ENCODE measurements at places on chromosomes 16 and 17. TPM values are rescaled to one million over a fixed set of nuclear protein-coding genes. Genes with fewer than 3 reads are reported as not detected.

GRCh38 chr16:53372992-53373871 lies 61.0 kb upstream of the RBL2 start:
- no peak for DNase-seq

GRCh38 chr17:5715478-5715877 lies 131.2 kb upstream of the NLRP1 start:
- no peak for DNase-seq

Gene CTRL
- 0.18 TPM for total RNA-seq

Gene DPEP2
- not detected for total RNA-seq

GRCh38 chr17:78263063-78263735 lies 31.8 kb downstream of the TMEM235 start:
- DNase-seq, result no peak

DNA sequence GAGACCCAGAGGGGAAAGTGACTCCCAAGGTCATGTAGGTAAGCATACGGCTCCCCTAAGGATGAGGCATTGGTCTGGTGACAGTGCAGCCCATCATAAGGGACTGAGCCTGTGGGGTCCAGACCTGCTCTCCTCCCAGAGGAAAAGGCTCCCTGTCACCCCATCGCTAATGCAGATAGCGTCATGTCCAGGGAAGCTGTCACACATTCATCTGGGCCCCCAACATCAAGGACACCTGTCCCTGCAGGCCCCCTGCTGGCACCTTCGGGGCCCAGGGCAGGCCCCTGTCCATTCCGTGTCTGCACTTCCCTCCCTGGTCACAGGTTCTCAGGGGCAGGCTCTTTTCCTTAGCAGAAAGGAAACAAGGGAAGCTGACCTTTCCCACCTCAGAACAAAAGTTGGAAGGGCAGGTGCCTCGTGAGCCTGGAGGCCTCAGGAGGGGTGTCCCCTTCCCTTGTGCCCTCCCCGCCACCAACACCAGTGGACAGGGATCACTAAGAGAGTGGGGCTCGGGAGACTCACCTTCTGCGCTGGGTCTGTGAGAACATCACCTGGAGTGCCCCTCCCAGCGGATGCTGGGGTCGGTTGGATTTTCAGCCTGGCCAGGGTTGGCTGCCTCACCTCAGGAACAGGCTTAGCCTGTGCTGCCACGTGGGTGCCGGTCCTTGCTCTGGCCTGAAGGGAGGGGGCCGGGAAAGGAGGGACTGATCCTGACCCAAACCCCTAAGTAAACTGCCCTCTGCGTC lies 17.3 kb upstream of the LASP1NB start:
- DNase-seq, result no peak

Gene TLCD3A
- 42.0 TPM for total RNA-seq

GRCh38 chr17:9230346-9230745 lies 209.0 kb downstream of the NTN1 start:
- DNase-seq, result no peak

GRCh38 chr16:82651921-82652601 lies 25.3 kb downstream of the CDH13 start:
- DNase-seq, result no peak

Gene PTGES3L
- total RNA-seq, result not detected

DNA sequence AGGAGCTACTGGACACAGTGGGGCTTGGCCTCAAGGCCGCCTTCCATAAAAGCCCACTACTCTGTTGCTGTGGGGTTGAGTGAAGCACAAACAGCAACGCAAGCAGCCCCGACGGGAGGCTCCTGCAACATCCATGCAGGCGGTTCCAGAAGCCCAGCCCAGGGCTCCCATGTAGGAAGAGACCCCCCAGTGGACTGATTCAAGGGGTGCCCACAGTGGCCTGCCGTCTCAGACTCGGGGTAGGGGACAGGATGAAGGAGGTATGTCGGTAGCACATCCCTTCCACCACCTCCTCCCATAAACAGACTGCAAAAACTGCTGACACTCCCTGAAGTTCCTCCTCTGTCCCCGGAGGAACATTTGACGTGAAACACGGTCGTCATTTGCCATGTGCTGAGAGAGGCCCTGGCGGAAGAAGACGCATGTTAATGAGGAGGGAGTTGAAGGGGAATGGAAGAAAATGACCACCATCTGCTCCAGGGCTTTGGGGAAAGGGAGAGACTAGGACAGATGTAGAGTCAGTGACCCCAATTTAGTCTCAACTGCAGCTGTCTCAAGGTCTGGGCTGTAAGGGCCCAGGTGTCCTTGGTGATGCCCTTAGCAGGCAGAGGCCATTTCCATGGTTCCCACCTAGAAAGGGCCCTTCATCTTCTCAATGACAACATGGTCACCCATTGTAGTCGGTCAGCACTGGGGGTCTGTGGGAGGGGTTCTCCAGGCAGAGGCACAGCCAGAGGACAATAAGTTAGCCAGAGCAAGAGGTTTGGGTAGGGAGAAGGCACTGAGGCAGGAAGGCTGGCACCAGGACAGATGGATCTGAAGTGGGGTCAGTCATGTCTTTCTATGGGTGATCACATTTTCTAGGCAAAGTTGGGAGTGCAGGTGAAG lies 200.6 kb downstream of the CPPED1 start:
- DNase-seq, result no peak

Gene LASP1
- 136 TPM for total RNA-seq

- DNase-seq, result no peak
Measured at GRCh38 chr17:65723431-65724151, 162.1 kb upstream of the AXIN2 start.

Gene GPR142
- total RNA-seq, result not detected

DNA sequence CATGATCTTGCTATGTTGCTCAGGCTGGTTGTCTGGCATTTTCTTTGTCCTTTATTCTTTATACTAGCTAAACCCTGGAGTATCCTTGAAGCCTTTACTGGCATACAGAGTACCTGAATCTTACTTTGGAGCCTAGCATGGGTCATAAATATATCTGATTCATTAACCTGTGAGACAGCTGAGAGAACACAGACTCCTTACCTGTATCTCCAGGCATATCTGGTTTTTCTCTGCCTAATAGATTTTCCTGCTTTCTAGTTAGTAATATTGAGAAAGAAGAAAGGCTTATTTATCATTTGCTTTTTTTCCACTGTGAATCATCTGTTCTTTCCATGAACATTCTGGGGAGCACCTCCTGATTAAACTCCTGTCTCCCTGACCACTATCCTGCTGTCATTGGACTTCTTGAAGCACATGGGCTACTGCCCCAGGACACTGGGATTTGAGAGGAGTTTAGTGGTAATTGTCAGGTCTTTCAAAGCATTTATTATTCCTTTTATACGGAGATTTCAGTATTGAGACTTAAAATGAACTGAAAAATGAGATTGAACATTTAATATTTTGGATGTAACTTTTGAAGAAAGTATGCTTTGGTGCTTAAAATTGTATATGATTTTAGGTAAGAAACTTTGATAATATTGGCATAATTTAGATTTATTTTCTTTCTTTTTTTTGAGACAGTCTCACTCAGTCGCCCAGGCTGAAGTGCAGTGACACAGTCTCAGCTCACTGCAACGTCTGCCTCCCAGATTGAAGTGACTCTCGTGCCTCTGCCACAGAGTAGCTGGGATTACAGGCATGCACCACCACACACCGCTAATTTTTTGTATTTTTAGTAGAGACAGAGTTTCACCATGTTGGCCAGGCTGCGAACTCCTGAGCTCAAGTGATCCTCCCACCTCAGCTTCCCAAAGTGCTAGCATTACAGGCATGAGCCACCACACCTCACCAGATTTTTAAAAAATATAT lies 8.6 kb downstream of the PDP2 start:
- DNase-seq, result no peak

GRCh38 chr16:21001262-21001661 lies 100.7 kb downstream of the LYRM1 start:
- DNase-seq, result peak; percentile 8

GRCh38 chr16:64304951-64305350 lies 816.9 kb downstream of the CDH11 start:
- DNase-seq, result no peak

Gene GNAO1
- not detected for total RNA-seq

Gene OTOP3
- not detected for total RNA-seq

Gene TBC1D3E
- not detected for total RNA-seq

GRCh38 chr17:3979290-3979611 lies 15.0 kb upstream of the ATP2A3 start:
- no peak for DNase-seq

DNA sequence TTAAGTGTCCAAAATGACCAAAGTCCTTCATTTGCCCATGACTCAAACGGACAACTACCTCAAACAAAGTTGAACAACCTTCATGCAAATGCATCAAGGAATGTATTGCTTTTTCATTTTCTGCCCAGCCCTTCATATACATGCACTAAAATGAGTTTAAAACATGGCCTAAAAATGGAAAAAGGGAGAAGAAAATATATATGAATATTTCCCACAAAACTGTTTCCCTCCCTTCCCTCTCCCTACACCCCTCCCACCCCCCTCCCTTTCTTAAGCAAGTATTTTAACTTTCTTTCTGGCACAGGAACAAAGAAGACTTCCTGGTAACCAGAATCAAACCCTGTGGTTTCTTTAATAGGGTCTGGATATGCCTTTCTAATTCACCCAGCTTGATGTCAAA lies 5.5 kb upstream of the FBXL20 start:
- DNase-seq, result no peak

Gene SLFN5
- total RNA-seq, result 0.06 TPM

DNA sequence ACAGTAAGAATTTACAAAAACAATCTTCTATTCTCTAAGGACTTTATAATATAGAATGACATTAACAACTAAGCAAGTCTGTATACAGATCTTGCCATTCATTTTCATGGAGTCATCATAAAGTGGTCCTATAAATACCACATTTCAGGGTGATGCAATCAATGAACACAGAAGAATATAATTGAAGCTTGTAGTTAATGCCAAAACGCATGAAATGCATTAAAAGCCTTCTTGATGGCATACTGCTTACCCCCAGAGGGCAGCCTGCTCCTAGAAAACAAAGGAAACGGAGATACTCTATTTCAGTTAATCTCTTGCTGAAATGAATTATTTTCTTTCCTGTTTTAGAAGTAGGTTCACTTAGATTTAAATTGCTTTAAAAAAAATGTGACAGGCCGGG lies 45.2 kb upstream of the STAC2 start:
- DNase-seq, result no peak

Gene NGFR
- 3.9 TPM for total RNA-seq

Gene MYH8
- not detected for total RNA-seq

Gene NOG
- total RNA-seq, result 2.3 TPM

DNA sequence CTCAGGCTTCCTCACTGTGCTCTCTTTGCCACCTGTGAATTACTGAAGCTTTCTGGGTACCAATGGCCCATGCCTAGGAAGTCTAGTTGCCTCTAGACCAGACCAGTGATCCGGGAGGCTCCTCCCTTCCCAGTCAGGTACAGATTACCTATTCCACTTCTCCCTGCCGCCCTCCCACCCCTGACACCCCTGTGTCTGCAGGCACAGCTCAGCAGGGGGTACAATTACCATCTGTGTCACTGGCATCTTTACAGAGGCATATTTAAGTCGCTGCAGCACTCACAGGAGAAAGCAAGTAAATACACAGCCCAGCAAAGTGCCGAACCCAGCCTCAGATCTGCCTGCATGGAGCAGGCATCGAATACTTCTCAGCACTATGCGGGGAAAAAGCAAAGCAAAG lies 5.3 kb upstream of the WSCD1 start:
- DNase-seq, result peak; percentile 76

Gene SPG7
- total RNA-seq, result 117 TPM

- no peak for DNase-seq
Measured at GRCh38 chr16:66247516-66248481, 118.7 kb upstream of the CDH5 start.

DNA sequence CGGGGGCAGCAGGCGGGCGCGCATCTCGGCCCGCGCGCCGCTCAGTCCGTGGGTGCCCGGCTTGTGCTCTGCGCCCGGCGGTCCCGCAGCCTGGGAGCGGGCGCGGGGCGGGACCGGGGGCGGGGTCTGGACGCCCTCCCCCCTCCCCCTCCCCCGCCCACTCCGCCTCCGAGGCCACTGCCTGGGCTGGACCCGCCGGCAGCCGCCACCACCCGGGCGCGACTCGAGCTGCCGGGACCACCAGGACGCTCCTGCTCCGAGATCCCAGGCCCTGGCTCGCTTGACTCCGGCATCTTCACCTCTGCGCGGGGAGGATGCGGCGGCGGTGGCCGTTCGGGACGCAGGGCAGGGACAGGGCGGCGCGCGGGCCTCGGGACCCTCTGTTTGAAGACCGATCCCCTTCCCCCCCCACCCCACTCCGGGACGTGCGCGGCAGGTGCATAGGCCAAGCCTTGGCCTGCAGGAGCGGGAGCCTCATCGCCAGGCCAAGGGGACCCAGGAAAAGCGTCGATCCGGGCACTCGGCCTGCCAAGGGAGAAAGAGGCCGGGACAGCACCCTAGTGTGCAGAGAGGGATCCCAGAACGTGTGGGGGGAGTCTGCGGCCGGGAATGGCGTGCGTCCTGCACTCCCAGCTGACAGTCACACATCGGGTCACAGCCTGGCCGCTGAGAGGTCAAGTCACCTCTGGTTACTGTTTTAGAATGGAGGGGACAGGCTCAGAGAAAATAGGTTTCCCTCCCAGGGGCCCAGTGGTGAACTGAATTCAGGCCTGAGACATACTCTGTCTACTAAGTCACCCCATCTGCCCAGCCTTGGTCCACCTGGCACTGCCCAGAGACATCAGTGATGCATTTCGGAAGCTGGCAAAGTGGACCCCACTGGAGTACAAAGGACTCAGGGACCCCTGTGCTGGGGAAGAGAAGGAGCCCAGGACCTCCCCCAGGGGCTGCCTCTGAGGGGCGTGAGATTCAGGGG lies at the start of gene HS3ST6:
HS3ST6 (minus strand) TSS at position 65 of the 976 bp plus-strand sequence. CDS start 92 bp downstream, outside the sequence.
- no peak for DNase-seq

GRCh38 chr16:48330841-48331192 lies 54.4 kb downstream of the SIAH1 start:
- peak; percentile 75 for DNase-seq

DNA sequence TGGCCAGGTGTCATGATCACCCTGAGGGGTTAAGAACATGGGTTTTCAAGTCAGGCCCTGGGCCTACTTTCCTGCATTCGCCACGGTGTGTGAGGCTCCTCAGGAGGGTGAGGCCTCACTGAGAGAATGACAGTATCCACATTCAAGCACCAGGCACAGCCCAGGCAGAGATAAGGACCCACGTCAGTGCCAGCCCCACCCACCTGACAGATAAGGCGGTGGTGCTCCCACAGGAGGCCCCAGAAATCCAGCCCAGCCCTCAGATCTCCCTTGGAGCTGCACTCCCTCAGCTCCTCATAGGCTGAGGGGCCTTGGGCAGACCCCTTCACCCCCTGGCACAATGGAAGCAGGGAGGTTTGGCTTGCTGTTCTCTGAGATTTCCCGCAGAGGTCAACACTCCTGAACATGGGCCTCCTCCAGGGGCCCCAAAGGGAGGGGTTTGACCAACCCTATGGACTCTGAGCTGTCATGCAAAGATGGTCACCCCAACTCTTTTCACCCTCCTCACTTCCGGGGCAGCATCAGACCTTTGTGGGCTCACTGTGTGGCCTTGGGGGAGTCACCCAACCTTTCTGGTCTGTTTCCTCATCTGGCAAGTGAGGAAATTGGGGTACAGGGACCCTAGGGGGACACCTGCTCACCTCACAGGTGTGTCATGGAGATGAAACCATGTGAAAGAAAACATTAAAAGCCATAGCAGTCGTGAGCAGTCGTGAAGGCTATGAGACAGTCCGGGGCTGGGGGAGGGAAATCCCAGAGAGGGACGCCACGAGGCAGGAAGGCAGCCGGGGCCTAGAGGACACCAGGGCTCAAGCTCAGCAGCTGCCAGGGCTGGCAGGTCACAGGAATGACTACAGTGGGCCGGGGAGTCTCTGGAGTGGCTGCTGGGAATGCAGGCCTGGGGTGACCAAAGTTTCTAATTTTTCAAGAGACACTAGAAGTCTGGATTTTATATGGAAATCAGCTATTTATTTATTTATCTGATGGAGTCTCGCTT lies 15.4 kb downstream of the PLLP start:
- no peak for DNase-seq

Gene PLCG2
- 34.8 TPM for total RNA-seq

Data from G401 (cell line).